Stimulated activated CD8-positive, alpha-beta memory T cell treated with anti-CD3 and anti-CD28 coated beads, Interleukin-15, amount 100 ng/mL, for 24 hours (primary cell): ENCODE measurements at places on chromosomes 5 and 9.

DNA sequence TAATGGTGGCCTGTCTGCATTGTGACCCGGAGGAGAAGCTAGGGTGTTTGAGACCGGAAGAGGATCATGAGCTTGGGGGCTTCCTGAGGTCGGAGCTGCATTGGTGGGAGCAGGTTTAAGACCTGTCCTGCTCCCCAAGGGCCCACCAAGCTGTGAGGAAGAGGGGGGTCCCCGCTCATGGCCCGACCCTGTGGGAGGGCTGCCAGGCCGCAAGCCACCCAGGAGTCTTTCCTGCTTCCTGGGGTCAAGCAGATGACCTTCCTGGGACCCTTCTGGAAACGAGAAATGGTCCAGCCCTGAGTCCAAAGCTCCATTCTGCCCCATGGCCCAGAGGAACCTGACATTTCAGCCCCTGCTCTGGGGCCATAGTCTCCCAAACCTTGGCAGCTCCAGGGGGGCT is 61.5 kb upstream of the RNU6ATAC start:
- DNase-seq, result no peak

GRCh38 chr9:72151104-72151503 is 1.9 kb downstream of the GDA start:
- DNase-seq, result no peak

DNA sequence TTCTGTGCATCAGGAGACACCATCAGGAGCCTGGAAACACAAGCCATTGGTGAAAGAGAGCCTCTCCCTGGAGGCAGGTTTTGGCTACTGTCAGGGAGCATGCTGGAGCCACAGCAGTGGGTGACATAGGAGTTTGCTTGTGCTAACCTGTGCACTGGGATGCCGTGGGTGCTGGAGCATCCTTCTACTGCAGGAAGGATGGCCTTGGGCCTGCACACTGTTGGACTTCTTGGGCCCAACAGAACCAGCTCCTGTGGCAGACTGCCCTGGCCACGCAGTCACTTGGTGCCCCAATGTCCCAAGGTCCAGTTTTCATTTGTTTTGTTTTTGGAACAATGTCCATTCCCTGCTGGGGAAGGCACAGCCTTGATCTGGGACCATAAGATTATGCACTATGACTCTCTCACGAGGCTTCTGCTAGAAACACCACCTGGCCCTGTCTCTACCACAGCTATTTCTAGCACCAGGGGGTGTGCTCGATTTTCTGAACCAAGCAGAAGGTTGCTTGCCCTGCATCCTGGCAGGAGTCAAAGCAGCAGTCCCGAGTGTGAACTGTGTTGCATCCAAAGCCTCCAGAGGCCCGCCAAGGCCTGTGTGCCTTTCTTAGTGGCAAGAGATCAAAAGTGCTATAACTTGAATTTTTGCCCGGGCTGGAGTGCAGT is 5.5 kb upstream of the LTC4S start:
- no peak for DNase-seq

DNA sequence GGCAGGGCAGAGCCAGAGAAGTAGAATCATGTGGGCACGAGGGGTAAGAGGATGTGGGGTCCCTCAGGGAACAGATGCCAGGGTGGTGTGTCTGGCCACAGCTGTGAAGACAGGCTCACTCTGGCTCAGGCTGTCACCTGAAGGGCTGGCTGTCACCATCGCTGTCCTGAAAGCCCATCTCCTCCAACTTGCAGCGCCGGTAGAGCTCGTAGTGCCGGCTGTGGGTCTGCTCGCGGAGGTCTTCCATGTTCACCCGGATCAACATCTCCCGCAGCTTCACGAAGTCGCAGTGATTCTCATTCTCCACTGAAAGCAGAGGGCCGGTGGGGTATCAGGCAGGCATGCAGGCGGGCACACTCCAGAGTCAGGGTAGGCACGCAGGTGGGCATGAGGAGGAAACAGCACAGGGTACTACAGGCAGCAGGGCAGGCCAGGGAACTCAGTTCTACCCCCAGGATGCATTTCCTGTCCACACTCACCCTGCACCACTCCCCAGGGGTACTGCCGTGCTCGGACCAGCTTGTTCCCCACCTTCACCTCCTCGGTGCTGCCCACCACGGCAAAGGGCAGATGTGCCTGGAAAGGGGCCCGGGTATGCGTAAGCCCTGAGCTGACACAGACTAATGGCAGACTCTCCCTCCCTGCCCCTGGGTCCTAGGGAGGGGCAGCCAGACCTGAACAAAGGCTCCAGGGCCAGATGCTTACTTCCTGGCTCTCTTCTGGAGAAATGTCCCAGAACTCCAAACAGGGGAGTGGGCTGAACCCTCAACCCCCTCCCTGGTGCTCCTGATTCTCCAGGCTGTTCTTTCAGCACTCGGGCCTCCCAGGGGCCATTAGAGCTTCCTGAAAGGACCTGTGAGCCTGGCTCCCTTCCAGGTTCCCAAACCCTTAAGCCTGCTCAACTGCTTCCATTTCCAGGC is 14.4 kb downstream of the CCNI2 start:
- no peak for DNase-seq

DNA sequence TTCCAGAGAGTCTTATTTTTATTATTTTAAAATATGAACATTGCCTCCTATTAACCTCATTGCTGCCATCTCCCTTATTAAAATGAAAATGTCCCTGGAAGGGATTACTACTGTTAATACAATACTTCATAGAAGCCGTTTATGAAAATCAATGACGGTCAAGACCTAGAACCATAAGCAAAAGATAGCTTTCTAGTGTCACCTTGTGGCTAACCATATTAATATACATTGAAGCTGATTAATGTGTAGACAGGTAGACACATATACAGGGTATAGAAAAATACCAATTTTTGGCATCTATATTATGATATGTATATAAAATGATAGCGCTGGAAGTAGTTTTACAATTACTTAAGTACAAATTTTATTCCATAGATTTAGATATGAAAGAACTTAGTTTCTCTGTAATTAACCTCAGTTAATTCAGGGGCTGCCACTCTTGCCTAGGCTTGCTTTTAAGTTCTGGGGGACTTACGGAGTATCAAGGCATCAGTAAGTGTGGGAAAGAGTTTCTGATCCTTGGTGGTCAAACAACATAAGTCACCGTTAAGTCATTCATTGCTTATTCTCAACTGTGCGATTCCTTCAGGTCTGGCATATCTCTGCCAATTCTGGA is 2.5 kb upstream of the YTHDC2 start:
- DNase-seq, result no peak

DNA sequence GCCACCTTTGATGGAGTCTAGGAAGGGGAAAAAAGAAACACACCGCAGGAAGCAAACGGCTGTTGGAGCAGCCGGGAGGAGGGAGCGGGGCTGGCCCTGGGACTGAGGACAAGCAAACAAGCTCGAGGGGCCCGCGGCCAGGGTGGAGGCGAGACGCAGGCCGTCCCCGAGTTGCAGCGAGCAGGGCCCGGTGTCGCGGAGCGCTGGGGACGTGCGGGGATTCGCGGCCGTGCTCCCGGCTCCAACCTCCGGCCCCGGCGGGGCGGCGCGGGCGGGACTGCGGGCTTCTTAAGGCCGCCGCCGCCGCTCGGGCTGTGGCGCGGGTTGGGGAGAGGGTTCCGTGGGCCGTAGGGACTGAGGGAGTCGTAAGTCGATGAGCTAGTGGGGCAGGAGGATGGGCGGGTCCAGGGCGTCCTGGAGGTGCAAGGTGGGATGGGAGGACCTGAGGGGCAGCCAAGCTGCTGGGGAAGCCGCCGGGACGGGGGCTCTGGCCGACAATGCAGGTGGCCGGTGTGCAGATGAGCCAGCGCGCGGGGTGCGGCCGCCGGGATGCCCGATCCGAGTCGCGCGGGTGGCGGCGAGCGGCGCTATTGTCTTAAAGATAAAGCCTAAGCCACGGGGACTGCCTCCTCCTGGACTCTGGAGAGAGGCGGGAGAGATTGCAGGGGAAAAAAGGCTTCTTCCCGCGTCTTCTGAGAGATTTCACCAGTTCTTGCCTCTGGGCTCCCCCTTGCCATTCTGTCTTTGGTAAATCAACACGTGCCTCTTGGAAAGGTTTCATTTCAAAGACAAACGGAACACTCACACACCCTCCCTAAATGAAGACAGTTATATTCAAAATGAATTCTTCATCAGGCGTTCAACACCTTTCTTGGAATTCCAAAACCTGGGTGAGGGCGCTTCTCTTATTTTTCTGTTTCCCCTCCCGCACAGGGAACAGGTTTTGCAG is 1.6 kb upstream of the HAPLN1 start:
- no peak for DNase-seq

GRCh38 chr5:83653669-83654068 is 67.0 kb downstream of the HAPLN1 start:
- DNase-seq, result no peak

DNA sequence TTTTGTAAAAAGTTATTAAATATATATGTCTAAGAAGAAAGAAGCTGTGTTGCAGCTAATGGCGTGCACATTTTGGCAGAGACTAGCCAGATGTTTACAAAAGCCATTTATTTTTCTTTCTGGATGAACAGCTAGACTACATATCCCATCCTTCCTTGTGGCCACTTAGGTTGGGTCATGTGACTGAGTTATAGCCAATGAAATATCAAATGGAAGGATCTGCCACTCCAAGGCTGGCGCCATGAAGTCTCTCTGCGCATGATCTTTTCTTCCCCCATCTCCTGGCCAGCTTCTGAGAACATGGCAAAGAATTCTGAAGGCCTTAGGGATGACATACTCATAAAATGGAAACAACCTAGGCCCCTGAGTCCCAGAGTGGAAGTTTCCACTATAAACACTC is 244.2 kb upstream of the DAB2 start:
- DNase-seq, result no peak

- DNase-seq, result no peak
These were observed 40.3 kb downstream of the SNCAIP start for GRCh38 chr5:122352331-122352730.

- DNase-seq, result no peak
These were observed 584.7 kb downstream of the SEMA5A start for GRCh38 chr5:8961219-8961618.

DNA sequence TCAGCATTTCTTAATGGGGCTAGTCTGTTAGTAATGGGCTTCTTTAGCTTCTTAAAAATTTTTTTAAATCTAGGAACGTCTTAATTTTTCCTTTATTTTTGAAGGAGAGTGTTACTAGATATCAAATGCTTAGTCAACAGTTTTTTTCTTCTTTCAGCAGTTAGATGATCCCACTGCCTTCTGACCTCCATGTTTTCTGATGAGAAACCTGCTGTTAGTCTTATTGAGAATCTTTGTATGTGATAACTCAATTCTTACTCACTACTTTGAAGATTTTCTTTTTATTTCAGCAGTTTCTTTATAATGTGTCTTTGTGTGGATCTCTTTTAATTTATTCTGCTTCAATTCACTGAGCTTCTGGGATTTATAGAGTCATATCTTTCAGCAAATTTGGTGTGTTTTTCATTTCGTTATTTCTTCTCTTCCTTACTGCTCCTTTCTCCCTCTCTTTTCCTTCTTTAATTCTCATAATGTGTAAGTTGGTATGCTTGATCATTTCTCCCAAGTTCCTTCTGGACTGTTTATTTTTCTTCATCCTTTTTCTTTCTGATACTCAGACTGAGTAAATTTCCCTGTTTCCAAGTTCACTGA is 205.8 kb downstream of the RANBP17 start:
- no peak for DNase-seq

GRCh38 chr5:142587354-142587965 is 98.4 kb downstream of the FGF1 start:
- no peak for DNase-seq

GRCh38 chr9:11431490-11431889 is 818.7 kb upstream of the PTPRD start:
- no peak for DNase-seq

GRCh38 chr5:178422400-178422775 is 167.8 kb downstream of the COL23A1 start:
- DNase-seq, result no peak

- DNase-seq, result no peak
These were observed 37.4 kb upstream of the RUSC2 start for GRCh38 chr9:35452481-35452880.

DNA sequence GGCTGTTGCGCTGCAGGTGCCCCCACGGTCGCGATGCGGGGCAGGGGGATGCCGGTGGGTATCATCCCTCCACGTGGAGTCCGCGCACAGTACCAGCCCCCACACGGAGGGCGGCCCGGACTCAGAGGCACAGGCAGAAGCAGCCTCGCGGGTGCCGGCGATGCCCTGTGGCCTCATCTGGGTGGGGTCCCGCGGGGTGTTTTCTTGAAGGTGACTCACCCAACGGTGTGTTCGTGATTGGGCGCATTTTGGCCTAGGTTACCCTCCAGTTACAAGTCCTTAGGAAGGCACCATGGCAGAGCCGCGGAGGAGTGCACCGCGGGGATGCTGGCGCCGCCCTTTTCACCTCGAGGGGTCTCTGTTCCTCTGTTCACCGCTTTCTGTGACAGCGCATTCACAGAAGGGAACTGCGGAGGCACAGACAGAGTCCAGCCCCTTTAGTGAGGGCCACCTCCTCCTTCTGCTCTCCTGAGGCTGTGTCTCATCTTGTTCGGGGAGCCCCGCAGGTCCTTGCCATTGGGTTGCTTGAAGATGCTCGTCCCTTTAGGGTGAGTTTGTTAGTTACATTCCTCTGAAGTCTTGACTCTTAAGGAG is 21.6 kb upstream of the EXOC3 start:
- DNase-seq, result no peak

- no peak for DNase-seq
These were observed 49.6 kb downstream of the EPB41L4B start for GRCh38 chr9:109270971-109271925.

- no peak for DNase-seq
These were observed 48.1 kb downstream of the GGTA1 start for GRCh38 chr9:121451586-121451985.

DNA sequence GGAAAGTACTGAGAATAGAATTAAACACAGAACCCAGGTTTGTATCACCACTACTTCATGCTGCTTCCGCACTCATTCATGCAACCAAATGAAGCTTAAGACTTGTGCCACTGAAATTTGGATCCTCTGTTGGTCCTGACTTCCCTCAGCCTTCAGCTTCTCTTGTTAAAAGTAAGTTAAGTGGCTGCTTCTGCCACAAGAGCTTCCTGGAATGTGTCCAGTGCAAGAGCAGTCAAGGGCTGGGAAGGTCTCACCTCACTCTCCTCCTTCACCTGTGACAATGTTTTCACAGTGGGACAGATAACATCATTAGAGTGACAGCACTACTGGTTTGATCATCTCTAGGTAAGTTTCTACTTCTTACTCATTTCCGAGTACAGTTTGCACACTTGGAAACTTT is 7.9 kb downstream of the SNCAIP start:
- DNase-seq, result no peak

DNA sequence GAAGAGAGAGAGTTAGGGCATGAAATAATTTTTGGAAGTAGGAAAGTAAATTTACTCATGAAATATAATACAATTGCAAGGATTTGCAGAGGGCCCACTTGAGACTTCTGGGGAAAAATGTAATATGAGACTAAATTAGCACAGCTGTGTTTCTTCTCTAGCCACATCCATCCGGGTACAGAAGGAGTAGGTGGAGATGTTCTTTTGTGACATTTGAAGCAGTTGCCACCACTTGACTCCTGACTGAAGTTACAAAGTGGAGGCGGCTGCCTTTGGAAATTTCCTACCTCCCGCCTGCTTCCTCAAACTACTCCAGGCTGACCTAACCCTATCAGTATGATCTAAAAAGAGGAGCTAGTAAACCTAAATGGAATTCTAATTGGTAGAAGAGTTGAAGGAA is 58.1 kb upstream of the SHISAL2B start:
- DNase-seq, result no peak

GRCh38 chr5:55037046-55037771 is 13.2 kb downstream of the GZMK start:
- no peak for DNase-seq

- no peak for DNase-seq
These were observed 505 bp downstream of the C5orf34 start for GRCh38 chr5:43514471-43514815.
